ENCODE measurements at places on chromosomes 3 and 15.

GRCh38 chr15:91909574-91909973 lies 56.1 kb downstream of the SLCO3A1 start:
- DNase-seq: no peak

- DNase-seq: no peak
Observed at GRCh38 chr3:108103886-108104797, 13.3 kb upstream of the CD47 start.

DNA sequence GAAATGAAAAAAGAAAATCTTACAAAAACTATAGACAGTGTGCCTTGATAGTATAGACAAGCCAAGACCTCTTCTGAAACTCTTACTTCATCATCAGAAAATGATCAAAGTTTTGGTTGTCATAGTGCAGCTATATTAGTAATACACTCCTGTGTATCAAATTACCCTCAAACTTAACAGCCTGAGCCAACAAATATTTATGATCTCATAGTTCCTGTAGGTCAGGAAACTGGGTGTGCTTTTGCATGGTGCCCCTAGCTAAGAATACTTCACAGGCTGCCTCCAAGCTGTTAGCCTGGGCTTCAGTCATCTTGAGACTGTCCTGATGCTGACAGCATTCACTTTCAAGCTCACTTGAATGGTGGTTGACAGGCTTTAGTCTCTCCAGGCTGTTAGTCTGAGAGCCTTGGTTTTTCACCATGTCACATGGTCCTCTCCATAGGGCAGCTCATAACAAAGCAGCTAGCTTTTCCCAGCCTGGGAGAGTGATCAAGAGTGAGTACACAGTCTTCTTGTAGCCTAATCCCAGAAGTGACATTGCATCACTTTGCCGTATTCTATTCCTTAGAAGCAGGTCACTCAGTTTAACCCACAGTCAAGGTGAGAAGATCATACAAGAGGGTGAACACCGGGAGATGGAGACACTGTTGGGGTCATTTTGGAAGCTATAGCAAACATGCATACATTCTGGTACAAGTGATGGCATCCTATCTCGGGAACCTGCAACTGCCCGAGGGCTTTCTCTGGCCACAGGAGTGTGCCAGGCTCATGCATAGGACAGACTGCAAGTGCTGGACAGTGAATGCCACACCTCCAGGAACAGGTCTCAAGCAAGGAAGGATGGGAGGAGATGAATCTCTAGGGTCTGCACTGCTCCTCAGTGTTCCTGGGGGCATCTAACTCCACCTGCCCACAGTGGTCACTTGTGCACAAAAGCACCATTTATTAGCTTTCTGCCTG lies 173.4 kb upstream of the CADPS start:
- DNase-seq: no peak

DNA sequence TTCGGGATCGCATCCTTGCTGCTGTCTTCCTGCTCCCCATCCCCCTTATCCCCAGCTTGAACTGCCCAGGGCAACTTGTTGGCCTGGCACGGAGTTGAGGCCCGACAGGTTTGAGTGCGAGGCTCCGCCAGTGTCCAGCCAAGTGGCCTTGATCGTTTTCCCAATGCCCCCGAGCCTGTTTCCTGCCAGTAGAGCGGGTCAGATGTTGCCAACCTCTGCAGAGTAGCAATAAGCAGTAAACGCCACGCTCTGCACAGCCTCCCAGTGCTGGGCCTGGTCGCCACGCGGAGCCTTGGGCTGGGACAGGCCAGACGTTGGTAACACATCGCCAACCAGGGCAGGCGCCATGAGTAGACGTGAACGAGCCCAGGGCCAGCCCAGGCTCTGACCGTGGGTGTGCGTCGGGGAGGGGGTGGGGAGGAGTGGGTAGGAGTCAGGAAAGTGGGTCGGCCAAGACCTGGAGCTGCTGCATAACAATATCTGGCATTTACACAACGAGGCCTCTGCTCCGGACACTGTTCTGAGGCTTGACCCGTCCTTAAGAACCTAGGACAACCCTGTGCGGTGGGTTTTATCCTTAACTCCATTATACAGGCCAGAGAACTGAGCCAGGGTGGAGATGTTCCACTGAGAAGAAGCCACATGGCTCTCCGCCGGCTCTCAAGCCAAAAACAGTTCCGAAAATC lies 444 bp upstream of the ABHD14A start:
- no peak for DNase-seq

DNA sequence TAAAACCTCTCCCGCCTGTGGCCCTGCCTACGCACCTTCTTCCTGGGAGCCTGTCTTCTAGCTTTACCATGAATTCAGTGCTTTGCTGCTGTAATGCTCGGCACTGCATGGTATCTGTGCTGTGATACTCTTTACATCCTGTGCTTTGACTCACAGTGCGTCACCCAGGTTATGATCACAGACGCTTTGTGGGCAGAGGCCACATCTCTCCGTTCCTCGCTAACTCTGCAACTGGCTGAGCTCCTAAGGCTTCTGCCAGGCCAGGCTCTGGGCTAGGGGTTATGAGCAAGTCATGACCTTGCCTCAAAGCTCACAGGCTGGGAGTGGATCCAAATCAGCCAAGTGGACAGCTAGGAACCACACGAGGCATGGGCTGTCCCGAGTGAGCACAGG lies 23.2 kb downstream of the SPTBN5 start:
- DNase-seq: no peak

GRCh38 chr3:138066383-138066782 lies 49.0 kb downstream of the DZIP1L start:
- no peak for DNase-seq

- DNase-seq: no peak
Observed at GRCh38 chr3:175150812-175151401, 291.8 kb downstream of the NAALADL2 start.

DNA sequence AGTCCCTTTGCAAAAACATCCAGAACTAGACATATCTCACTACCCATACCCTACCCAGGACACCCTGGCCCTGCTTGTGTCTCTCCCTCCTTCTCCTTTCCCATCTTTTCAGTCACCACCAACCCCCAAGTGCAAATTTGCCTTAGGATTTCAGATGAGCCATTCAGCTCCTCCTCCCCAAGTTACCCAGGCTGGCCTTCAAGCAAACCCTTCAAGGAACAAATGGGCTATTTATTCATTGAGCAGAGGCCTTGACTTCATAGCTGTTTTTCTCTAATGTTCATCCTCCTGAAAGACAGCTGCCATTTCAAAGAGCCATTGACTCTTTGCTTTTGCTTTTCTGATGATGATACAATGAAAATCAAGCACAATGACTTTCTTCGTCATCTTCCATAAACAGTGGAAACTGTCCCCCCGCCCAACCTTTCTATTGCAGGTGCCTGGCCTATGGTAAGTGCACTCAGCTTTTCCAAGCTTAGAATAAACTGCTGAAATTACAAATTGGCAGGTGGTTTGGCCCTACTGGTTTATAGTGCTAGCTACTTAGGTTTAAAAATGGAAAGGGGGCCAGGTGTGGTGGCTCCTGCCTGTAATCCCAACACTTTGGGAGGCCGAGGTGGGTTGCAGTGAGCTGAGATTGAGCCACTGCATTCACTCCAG lies 26.1 kb upstream of the KLHL6 start:
- DNase-seq: no peak

DNA sequence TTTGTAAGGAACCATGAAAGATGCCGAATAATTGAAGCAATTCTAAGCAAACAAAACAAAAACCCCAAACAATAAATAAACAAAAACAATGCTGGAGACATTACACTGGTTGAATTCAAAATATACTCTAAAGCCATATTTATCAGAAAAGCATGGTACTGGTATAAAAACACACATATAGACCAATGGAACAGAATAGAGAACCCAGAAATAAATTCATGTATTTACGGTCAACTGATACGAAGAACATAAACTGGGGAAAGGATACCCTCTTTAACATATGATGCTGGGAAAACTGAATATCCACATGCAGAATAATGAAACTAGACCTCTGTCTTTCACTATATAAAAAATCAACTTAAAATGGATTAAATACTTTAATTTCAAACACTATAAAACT lies 214.3 kb upstream of the PDZRN3 start:
- no peak for DNase-seq

- no peak for DNase-seq
Observed at GRCh38 chr3:116443191-116443661, 2.1 kb downstream of the LSAMP start.

- no peak for DNase-seq
Observed at GRCh38 chr3:195096053-195096452, 174.9 kb downstream of the XXYLT1 start.

DNA sequence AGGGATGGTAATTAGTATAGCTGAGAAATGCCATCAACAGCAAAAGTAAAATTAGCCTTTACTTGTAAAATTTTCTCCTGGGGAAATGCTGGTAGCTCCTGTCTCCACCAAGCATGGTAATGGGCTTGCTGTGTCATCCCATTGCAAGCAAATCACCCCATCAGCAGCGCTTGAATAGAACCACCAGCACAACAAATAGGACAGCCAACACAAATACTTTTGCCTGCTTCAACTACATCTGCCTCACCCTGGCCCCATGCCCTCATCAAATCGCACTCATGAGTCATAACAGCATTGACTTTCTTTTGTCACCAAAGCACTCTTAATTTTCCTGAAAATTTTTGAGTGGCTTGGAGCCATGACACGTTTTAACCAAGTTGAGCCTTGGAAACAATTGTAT lies 52.6 kb downstream of the ERC2 start:
- no peak for DNase-seq

DNA sequence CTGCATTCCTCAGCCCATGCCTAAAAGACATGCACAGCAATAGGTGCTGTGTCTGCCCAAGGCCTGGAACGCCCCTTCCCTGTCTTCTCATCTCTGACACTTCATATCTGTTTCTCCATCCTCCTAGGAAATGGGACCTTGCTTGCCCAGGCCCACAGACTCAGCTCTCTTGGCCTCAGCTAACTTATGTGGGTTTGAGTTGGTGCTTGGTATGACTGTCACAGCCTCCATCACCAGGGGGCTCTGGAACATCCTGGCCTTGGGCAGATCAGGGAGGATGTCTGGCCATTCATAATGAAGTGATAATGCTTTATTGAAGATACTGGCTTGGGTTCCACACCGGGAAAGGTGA lies 156.7 kb upstream of the SMAD3 start:
- DNase-seq: no peak

DNA sequence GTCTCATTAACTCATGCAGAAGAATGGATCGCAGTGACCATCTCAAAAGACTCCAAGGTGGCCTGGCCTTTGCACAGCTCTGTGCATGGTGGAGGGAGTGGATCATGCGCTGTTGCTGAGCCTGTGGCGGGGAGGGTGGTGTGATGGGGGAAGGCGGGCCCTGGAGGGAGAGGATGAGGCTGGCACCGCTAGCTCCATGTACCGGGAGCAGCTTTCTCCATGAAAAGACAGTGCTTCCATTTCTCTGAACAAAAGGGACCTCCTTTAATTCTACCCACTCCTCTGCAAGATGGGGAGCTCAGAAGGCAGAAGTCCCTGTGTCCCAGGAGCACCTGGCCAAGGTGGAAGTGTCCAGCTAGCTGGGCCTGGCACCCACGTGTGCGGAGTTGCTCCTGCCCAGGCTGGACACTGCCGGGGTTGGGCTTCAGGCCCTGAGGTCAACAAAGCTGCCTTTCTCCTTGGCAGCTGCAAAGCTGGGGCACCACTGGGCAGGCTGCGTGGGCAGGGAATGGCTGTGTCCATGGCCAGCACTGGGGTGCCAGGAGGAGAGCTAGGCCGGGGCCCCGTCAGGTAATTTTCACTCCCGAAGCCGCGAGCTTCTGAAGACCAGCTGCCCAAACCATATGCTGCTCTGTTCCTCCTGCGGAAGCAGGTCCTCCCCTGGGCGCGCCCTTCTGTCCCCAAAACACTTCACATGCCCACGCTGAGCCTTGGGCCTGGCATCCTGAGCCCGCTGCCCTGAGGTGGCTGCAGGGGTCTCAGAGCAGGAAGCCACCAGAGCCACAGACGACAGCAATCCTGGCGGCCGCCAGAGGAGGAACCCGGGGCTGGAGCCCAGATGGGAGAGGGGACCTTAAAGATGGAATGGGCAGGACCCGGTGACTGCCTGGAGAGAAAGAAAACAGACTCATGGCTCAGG lies 6.4 kb downstream of the MAP6D1 start:
- DNase-seq: no peak

- peak; percentile 3 for DNase-seq
Observed at GRCh38 chr3:55488398-55489055, 1.4 kb upstream of the WNT5A start.

DNA sequence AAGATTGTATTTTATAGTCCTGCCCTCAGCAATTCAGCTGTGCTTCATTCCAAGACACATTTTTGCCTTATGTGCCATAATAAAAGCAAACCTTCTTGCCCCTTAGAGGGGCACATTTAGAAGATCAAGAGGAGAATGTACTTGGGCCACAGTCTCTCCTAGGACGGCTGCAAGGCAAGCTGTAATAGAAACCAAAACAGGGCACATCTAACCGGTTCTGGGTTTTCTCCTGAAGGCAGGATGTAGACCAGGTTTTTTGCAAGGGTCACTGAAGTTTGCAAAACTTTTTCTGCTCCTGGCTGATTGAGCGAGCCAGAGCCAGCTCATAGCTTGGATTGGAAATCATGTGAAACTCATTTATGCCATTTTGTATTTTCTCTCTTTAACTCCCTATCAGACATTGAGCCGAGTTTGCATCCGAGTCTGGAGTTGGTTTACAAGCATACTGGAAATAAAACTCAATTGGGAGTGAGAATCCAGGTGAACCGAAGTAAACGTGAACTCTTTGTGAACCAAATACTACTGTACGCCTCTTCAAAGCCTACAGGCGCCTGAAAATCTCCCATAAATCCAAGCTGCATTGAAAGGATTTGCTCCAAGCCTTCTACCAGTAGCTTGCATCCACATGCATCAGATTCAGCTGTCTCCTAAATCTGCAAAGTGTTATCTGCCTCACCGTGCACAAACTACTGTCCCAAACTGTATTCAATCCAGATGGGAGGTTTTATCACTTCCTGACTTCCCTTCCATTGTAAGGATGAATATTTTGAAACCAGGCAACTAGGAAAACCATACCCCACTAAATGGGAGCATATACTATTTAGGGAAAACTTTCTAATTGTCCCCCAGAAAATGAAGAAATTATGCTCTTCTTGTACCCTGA lies 60.9 kb upstream of the TSC22D2 start:
- DNase-seq: no peak

- DNase-seq: no peak
Observed at GRCh38 chr3:46700772-46701171, 420 bp upstream of the TMIE start.

GRCh38 chr15:80259942-80260510 lies 8.0 kb upstream of the CTXND1 start:
- no peak for DNase-seq

DNA sequence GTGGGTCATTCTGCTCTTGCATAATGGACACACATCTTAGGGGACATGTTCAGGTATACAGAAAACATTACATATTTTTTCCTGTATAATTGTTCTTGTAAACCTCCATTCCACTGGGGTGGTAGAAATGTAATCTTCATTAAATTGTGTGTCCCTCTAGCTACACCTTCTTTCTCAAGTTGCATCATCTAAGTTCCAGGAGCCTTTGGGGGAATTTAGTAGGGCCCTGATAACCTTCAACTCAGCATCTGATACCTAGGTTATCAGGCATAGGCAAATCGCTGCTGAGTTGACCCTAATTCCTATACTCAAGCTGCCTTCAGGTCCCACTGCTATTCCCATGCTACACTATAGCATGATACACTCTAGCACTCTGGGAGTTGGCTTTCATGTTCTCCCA lies 19.1 kb upstream of the CLASP2 start:
- DNase-seq: no peak
